ENCODE measurements at places on chromosomes 5 and 9.
A peak's percentile ranks its signal among the peaks of the same experiment; 100 is the strongest.

DNA sequence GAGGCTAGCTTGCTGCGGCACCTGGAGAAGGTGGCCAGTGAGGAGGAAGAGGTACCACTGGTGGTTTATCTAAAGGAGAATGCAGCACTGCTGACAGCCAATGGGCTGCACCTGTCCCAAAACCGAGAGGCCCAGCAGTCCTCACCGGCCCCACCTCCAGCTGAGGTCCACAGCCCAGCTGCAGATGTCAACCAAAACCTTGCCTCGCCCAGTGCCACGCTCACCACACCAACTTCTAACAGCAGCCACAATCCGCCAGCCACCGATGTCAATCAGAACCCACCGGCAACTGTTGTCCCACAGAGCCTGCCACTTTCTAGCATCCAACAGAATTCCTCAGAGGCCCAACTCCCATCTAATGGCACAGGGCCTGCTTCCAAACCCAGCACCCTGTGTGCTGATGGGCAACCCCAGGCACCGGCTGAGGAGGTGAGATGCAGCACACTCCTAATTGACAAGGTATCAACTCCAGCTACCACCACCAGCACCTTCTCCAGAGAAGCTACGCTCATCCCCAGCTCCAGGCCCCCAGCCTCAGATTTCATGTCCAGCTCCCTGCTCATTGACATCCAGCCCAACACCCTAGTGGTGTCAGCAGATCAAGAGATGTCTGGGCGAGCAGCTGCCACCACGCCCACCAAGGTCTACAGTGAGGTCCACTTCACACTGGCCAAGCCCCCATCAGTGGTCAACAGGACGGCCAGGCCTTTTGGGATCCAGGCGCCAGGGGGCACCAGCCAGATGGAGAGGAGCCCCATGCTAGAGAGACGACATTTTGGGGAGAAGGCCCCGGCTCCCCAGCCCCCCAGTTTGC lies 8.0 kb downstream of the SYNPO start:
- DNase-seq = no peak

DNA sequence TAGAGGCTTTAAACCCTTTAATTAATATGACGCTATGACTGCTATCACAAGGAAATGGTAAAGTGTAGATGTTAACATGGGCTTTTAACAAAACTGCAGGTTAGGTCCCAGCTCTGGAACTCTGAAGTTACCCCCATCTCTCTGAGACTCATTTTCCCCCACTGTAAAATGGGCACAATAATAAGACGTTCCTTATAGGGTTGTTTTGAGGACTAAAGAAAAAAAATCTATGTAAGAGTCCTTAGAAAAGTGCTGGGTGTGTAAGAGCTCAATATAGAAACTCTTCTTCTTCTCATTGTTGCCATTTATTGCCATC lies 45.8 kb upstream of the STK32A start:
- no peak for DNase-seq

- DNase-seq = peak; percentile 9
These were observed 35.8 kb downstream of the PHF2 start for GRCh38 chr9:93612052-93612795.

DNA sequence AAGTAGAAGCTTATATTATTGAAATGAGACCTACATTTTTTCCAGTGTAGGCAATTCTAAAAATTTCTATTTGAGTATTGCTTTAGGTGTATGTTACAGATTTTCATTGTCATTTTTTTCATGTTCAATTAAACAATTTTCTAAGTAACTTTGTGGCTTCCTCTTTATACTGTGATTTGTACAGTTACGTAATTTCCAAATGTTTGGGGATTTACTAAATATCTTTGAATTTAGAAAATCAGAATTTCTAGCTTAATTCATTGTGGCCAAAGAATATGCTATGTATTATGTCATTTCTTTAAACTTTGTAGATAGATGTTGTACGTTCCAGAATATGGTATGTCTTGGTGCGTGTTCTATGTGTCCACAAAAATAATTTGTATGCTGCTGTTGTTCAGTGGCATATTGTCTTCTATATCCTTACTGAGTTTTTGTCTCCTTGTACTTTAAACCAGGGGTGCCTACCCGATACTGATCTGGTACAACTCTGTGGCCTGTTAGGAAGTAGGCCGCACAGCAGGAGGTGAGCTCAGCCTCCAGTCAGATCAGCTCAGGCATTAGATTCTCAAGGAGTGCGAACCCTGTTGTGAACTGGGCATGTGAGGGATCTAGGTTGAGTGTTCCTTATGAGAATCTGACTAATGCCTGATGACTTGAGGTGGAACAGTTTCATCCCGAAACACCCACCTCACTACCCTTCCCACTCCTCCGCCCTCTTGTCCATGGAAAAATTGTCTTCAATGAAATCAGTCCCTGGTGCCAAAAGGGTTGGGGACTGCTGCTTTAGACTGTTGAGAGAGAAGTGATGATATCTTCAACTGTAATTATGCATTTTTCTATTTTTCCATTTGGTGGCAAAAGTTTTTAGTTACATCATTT lies 63.5 kb downstream of the UBE2R2 start:
- no peak for DNase-seq

DNA sequence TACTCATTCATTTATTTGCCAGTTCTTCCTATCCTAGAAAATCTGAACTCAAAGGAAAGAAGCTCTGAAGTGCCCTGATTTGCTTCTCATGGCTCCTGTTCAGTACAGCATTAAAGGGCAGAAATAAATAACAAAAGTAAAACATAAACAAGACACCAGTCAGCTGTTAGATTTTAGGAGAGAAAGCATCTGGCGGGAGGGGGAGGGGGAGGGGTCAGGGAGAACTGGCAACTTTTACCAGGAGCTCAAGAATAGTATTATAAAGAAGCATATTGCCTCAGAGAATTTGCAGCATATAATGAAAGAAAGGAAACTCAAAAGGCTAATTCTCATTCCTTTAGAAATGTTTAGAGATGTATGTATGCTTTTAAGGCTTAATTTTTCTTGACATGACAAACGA lies 68.1 kb downstream of the SEMA6A start:
- no peak for DNase-seq

GRCh38 chr5:153400931-153401330 lies 89.5 kb upstream of the GRIA1 start:
- no peak for DNase-seq

- no peak for DNase-seq
These were observed 1.4 kb upstream of the KDM3B start for GRCh38 chr5:138351056-138351455.

DNA sequence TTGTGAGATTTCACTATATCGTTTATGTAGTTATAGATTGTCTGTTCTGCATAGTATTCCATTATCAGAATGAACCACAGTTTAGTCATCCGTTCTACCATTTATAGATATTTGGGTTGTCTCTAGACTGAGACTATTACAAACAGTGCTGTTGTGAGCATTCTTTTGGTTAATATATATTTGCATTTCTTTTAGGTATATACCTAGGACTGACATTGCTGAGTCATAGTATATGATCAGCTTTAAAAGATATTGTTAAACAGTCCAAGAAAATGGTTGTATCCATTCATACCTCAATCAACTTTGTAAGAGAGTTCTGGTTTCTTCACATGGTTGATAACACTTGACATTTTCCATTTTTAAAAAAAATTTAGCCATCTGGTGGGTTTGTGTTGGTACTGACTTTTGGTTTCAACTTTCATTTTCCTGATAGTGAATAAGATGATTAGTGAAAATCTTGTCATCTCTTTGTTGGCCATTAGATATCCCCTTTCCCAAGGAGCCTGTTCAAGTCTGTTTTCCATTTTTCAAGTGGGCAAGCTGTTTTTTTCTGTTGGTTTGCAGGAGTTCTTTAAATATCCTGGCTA lies 22.9 kb upstream of the ADAM19 start:
- DNase-seq = no peak

- no peak for DNase-seq
These were observed 737 bp downstream of the RNF180 start for GRCh38 chr5:64166201-64166959.

GRCh38 chr5:97838214-97838613 lies 655.2 kb upstream of the RIOK2 start:
- DNase-seq = no peak

DNA sequence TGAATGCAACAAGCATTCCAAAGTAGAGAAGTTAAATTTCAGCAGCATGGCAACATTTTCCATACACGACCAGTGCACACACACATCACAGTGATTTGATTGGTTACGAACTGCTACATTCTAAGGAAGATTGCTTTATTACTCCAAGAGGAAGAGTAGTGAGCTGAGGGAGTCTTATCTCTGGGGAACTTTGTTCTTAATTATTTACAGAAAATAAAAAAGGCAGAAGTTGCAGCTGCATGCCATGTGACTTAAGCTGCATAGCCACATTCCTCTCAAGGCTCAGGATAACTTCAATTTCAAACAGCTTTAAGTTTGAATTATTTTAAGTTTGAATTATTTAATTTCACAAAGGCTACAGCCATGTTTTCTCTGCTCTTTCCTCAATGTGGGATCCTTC lies 71.6 kb upstream of the HSPB3 start:
- DNase-seq = no peak

GRCh38 chr5:57383093-57383861 lies 99.3 kb downstream of the ACTBL2 start:
- DNase-seq = peak; percentile 38

DNA sequence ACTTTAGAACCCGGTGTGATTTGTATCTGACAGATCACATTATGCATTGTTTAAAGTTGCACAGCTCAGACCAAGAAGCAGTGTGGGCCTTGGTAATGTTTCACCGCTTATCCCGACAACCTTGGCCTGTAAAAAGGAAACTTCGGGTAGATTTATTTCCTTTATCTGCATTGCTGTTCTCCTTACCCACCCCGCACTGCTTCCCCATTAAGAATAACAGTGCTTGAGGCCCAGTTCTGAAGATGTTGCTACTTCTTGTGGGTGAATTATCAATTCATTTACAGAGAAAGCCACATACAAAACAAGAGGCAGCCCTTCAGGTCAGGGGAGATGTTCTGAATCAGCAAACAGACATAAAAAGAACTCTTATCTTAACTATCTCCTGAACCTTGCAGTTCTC lies 8.4 kb downstream of the SMARCA2 start:
- peak; percentile 32 for DNase-seq

GRCh38 chr9:113516840-113517577 lies 53.5 kb downstream of the RGS3 start:
- peak; percentile 81 for DNase-seq

- no peak for DNase-seq
These were observed 39.8 kb downstream of the SERINC5 start for GRCh38 chr5:80216096-80216495.

- no peak for DNase-seq
These were observed 32.3 kb upstream of the ORM1 start for GRCh38 chr9:114290561-114290986.

GRCh38 chr9:22079873-22080341 lies 70.8 kb upstream of the CDKN2B start:
- DNase-seq = peak; percentile 57

- no peak for DNase-seq
These were observed 151.0 kb upstream of the MSX2 start for GRCh38 chr5:174573221-174573994.

- DNase-seq = no peak
These were observed 213.5 kb upstream of the MVB12B start for GRCh38 chr9:126113176-126113575.

- DNase-seq = no peak
These were observed 5.5 kb upstream of the CAMLG start for GRCh38 chr5:134732819-134733218.

DNA sequence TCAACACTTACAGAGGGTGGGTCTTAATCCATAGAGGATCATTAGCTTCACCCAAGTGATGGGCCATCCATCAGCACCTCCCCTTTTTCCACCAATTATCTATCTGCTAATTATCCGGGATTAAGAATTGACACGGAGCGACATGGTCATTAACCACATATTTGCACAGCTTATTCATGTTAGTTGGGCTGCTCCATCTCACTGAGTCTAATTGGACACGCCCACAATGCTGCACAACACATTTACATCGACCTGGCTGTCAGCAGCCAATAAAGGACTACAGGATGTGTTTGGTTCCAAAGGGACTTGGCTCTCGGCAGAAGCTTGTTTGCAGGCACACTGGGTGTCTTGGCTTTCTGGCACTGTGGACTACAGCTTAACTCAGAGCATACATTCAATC lies 21.6 kb downstream of the FOXE1 start:
- DNase-seq = no peak

DNA sequence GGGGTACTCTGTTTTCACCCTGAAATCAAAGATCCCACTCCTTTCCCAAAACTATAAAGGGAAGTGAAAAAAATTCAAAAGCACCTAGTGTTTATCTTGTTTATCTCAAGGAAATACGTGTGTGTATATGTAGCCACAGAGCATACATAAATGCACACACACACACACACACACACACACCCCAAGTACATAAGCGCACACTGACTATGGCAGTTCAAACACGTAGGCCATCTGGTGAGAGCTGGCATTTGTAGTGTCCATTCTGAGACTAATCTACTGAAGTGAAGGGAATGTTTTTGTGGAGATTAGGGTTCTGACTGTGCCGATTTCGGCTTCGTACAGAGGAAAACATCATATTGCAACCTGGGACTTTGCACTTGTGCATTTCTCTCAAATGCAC lies 451.7 kb downstream of the BNC2 start:
- DNase-seq = no peak

GRCh38 chr5:138901716-138902115 lies 26.6 kb upstream of the LRRTM2 start:
- no peak for DNase-seq

GRCh38 chr9:111298731-111299598 lies 31.1 kb downstream of the OR2K2 start:
- no peak for DNase-seq

- DNase-seq = no peak
These were observed 188.4 kb downstream of the SNCAIP start for GRCh38 chr5:122500245-122501088.

GRCh38 chr5:6584101-6584645 lies 48.7 kb downstream of the NSUN2 start:
- no peak for DNase-seq

DNA sequence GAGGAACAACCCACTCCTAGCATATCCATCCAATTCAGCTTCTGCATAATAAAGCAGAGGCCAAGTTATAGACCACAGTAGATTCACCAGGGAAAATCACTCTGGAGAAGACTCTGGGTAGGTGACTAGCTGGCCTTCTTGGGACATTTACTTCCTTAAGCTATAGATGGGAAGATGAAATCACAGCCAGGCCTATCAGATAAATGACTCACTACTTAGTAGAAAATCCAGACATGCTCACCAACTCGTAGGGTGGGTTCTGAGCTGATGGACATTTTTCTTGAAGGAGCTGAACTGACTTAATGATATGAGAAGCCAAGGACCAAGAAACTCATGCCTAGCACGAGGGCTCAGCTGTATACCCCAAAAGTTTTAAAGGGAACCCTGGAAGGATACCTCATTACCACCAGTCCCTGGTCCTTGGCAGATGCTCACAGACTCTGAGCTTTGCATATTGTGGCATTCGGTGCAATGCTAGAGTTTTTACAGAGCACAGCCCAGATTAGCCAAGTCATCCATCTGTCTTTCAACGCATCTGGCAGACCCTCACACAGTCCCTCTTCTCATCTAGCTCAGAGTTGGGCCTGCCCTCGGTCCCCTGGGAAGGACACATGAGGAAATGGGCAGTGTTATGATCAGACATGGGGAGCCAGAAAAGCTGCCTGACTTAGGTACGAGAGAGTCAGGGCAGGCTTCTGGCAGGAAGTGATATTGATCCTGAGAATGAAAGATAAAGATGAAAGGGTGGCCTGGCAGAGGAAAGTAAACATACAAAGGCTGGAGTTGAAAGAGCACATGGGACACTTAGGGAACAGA lies 15.0 kb downstream of the ACSL6 start:
- DNase-seq = no peak

All from activated CD4-positive, alpha-beta memory T cell treated with anti-CD3 and anti-CD28 coated beads, Interleukin-2, amount 10 ng/mL, durations not matched to agents 7 days and 5 days (primary cell).